Suprapubic skin (tissue), 4 donors: ENCODE measurements at places on chromosomes 6 and 20.

DNA sequence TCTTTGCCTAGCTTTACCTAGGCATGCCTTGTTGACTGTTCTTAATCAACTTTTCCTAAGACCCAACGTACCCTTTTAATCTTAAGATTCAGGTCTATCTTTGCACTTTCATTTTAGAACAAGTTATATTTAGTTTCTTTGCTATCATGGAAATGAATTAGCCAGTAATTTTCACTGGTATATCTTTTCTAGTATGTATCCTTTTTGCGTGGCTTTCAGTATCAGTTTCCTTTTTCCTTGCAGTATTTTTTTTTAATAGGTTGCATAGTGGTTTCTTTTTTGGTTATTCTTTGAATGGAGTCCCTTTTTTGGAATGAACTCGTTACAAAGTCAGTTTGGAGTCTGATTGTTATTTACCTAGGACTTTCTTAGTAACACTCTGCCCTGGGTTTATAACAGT, 7.3 kb downstream of the ANKEF1 start:
- DNase-seq: no peak

DNA sequence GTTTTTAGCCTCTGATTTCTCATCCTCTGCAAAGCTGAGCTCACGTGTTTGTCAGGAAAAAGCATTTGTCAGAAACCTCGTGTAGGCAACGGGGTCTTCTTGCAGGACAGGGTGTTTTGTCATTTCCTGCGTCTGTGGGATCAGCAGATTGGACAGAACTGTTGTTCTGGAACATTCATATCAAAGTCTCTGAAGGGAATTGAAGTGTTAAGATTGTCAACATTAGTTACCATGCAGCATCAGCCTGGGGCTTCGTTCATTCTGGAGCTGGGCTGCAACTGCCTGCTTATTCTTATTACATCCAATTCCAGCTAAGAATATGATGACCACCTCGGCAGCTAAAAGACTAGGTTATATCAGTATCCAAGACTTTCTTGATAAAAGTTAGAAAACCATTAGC, 71.0 kb upstream of the RALGAPA2 start:
- no peak for DNase-seq

GRCh38 chr20:43539975-43540672, 18.7 kb upstream of the SGK2 start:
- peak; percentile 73 for DNase-seq

GRCh38 chr20:4889446-4889845, 111.9 kb downstream of the SLC23A2 start:
- peak; percentile 15 for DNase-seq

- no peak for DNase-seq
Observed at GRCh38 chr20:38935285-38935684, 9.1 kb downstream of the FAM83D start.

- DNase-seq: no peak
Observed at GRCh38 chr6:156886409-156886808, 109.2 kb downstream of the ARID1B start.

DNA sequence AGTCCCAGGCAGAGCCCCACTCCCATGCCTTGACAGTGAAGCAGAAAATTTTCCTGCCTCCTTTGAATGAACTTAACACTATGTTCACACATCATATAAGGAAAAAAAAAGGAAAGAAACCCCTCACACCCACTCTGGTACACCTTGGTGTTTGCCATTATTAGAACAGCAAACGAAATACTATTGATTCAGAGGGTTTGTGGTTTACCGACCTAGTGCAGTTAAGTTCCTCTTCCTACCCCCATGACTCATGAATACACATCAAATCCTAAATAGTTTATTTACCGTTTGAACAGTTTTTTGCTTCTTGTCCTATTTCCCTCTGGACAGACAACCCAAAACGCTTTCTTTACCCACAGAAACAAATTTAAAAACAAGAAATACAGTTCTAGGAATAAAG, 237.7 kb downstream of the FOXA2 start:
- no peak for DNase-seq

DNA sequence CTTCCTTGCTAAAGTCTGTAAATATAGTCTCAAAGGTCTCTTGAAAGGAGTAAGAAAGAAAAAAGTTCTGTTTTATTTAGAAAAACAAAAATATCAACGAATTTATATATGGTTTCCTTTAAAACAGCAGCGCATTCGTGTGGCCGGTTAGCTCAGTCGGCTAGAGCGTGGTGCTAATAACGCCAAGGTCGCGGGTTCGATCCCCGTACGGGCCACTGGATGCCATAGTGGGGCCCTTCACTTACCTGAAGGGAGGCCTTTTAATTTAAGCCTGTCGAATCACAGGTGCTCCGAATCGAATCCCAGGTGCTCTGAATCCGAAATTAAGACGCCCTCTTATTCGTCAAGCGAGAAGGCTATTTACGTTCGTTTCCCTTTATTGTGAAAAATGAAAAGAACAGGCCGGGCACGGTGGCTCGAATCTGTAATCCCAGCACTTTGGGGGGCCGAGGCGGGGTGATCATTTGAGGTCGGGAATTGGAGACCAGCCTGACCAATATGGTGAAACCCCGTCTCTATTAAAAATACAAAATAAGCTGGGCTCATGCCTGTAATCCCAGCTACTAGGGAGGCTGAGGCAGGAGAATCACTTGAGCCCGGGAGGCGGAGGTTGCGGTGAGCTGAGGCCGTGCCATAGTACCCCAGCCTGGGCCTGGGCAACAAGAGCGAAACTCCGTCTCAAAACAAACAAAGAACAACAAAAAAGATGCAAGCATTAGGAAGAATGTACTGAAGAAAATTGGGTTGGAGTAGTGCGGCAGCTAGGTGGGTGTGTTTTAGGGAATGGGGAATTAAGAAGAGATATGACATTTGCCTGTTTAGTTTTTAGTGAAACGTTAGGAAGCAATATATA, 195.8 kb upstream of the ZNF184 start:
- DNase-seq: no peak

GRCh38 chr6:43897571-43898302, 127.7 kb downstream of the VEGFA start:
- no peak for DNase-seq

DNA sequence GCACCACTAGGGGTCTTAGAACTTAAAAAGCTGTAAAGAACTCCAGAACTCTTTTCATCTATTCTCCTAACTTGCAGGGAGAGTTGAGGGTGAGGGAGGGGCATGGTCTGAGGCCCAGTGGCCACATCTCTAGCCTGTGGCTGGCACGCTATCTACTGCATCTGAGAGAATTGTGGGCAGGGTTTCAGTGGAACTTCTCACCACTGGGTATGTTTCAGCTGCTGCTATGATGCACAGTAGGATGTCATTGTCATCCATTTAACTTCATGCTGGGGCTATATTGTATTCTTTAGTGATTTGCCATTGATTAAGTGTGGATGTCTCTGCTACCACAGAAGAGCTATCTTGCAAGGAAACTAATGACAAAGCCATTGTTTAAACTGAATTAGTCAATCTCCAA, 4.5 kb downstream of the TMEM14A start:
- DNase-seq: no peak

- DNase-seq: no peak
Observed at GRCh38 chr6:22099231-22099630, 197.6 kb downstream of the PRL start.

GRCh38 chr20:24835195-24835594, 113.9 kb upstream of the CST7 start:
- DNase-seq: no peak

GRCh38 chr20:4502756-4503155, 219.0 kb upstream of the PRND start:
- DNase-seq: no peak

DNA sequence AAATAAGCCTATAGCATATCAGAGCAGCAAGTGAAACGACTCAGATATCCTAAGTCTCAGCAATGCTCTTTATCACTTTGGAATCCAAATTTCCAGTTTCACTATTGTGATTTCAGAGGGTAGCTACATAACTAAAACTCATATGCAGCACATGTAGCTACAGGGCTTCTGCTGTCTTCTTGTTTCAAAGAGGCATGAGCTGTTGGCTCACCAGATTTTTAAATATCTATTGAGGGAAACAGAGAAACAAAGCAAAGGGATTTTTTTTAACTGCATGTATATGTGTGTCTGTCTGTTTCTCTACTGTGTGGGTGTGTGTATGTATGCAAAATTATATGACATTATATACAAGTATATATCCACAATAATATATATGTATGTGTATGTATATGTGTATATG, 258.4 kb downstream of the HDGFL1 start:
- no peak for DNase-seq

- no peak for DNase-seq
Observed at GRCh38 chr6:130858054-130858453, 30.8 kb downstream of the SMLR1 start.

DNA sequence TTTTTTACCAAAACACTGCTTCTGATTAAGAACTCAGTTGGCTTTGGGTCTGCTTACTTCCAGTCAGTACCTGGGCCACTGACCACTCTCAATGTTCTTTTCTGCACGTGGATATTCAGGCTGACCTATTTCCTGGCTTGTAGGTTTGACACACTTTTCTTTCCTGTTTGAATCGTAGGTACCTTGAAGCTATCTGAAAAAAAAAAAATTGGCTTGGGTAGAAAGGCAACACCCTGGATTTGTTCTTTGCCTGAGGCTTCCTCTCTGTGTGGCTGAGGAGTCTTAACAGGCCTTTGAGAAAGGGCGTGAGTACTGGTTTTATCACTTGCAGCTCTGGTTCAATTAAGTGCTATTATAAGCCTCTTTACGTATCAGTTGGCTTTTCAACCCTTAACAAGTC, 60.6 kb upstream of the IL20RA start:
- no peak for DNase-seq

GRCh38 chr20:2654384-2654822, 2.0 kb downstream of the NOP56 start:
- DNase-seq: no peak

- DNase-seq: no peak
Observed at GRCh38 chr20:20970841-20971240, 135.3 kb downstream of the LINC00237 start.

DNA sequence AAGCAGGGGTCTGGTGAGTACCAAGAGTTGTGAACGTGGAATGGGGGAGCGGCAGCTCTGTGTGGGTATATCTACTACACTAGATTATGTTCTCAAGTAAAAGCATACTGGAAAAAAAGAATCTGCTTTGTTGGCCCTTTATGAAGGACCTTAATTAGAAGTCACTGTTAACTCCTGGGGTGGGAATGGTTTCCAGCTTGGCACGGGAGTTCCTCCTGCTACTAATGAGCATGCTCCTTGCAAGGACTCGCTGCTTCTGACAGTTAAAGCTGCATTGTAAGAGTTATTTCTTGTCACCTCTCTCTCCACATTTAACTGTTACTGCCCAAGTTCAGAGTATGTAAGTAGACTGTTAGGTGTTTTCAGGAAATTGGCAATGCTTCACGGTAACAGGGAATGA, 292.7 kb downstream of the ZFAND3 start:
- no peak for DNase-seq

DNA sequence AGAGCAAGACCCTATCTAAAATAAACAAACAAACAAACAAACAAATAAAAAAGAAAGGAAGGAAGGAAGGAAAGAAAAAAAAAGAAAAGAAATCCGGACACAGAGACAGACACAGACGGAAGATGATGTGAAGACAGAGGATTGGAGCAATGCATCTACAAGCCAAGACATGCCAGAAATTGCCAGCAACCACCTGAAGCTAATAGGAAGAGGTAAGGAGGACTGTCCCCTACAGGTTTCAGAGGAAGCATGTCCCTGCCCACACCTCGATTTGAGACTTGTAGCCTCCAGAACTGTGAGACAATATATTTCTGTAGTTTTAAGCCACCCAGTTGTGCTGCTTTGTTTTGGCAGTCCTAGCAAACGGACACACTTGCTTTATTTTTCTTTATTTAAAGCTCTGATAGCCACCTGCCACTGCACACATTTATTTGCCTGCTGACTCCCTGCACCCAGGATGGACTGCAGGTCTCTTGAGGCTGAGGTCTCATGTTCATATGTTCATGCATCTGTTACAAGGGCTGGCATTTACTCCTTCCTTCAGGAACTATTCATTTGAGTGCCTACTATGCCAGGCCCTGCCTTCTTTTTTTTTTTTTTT, 20.7 kb upstream of the ZMYND8 start:
- no peak for DNase-seq

- DNase-seq: no peak
Observed at GRCh38 chr20:16970776-16971175, 222.6 kb downstream of the OTOR start.

DNA sequence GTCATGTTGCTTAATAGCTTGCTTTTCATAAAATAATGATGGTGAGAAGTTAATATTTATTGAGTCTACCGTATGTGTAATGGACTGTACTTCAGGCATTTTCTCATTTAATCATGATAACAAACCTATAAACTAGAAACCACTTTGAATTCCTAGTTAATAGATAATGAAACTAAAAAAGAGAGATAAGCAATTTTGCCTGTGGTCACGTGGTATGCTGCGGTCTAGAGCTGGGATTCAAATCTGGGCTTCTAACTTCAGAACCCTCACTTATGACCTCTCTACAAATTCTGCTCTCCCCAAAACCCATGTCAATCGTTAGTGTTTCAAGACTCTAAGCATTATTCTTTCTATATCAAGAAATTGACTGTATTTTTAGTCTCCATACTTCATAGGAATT, 700.7 kb downstream of the PRKN start:
- DNase-seq: no peak

DNA sequence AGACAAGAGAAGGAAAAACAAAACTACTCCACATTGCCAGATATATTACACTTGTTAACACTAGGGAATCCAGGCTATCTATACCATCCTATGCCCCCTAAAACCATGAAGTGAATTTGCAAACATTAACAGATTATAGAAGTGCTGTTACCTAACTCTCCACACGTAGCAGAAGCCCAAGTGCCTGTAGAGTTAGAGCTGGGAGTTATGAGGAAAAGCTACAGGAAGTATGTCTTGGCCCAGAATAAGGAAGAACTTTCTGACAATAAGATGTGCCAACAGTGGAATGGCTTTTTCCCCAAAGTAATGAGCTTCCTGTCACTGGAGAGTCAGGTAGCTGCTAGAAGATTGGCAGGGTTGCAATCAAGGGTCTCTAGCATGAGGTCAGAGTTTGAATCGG, 32.5 kb downstream of the ADGRG6 start:
- no peak for DNase-seq

DNA sequence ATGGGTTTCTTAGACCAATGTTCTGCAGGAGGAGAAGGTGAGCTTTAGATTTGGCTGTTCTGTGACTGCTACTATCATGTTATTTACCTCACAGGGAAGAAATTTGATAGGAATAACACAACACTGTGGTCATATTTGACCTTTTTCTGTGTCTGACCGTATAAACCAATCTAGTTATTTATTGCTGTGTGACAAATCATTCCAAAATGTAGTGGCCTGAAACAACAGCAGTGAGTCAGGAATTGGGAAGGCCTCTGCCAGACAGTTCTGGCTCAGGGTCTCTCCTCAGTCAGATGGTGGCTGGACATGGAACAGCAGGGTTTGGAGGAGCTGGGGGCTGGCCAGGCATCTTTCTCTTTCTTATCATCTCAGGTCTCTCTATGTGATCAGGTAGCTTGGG, 33.0 kb downstream of the RIPOR2 start:
- no peak for DNase-seq

GRCh38 chr20:22389836-22390542, 194.4 kb downstream of the FOXA2 start:
- no peak for DNase-seq

- DNase-seq: no peak
Observed at GRCh38 chr20:3842348-3842930, 4.2 kb upstream of the MAVS start.

- DNase-seq: no peak
Observed at GRCh38 chr6:28485482-28485881, 30.1 kb downstream of the GPX6 start.
